ENCODE measurements at places on chromosomes 2 and 18.

DNA sequence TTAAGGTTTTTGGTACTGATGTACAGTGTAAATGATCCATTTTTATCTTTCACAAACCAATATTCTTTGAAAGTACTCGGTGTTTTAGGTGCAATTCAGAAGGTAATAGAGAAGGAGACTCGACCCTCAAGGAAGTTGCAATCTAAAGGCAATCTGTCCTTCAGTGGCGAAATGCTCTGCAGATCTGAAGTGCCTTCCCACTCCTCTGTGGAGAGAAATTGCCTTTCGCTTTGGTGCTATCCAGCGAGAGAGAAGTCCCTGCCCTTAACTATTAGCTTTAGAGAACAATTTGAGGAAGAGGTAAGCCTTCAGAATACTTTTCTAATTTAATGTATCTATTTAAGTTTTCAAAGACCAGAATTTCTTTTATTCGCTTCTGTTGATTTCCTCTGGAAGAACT lies 371.8 kb upstream of the FANCL start:
- no peak for DNase-seq

- no peak for DNase-seq
Measured at GRCh38 chr18:4020026-4020425, 435.1 kb downstream of the DLGAP1 start.

- no peak for DNase-seq
Measured at GRCh38 chr2:26469092-26469710, 8.7 kb downstream of the OTOF start.

GRCh38 chr2:236217926-236218325 lies 46.3 kb downstream of the ASB18 start:
- no peak for DNase-seq

- no peak for DNase-seq
Measured at GRCh38 chr2:217286833-217287232, 427.0 kb upstream of the TNP1 start.

DNA sequence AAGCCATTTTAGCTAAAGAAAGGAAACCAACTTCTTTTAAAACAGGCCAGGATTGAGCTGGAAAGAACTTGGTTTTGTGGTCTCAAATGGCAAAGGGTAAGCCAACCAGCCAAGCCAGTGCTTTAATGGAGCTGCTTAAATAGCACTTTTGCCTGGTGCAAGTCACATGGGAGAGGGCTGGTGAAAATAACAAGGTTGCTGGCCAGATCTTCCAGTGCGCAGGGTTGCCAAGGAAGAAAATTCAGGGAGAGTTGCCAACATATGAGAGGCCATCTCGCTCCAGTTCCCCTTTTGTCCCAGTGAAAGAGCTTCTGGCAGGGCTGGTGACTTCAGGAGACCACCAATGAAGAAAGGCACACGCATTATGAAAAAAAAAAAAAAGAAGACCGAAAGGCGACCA lies 57.3 kb downstream of the IRS1 start:
- DNase-seq = no peak

DNA sequence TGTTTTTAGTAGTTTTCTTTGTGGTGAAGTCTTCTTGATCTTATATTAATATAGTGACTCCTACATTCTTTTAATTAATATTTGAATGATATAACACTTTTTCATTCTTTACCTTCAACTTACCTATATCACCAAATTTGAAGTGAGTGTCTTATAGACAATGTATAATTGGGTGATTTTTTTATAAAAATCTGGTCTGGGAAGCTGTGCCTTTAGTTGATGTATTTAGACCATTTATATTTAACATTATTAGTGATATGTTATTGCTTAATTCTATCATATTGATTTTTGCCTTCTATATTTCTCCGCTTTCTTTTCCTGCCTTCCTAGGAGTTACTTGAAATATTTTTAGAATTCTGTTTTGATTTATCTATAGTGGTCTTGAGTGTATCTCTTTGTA lies 16.4 kb downstream of the TMEM182 start:
- no peak for DNase-seq

DNA sequence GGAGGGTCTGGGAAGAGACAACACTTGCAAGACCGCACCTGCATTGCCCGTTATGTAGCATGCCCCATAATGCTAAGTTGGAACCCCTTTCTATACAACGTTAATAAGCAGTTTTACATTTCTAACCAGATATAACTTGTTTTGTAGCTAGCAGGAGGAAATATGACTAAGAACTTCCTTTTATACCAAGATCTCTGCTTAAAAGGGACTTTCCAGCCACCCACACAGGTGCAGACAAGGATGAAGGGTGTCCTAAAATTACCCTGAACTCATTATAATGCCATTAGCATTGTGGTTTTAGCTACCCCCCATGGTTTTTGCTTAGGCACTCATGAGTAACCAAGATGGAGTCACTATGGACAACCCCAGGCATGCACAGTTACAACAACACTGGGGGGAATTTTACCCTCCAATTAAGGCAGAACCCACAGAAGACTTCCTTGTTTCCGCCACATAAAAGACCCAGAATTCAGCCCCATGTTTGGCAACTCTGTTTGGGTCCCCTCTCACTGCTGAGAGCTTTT lies 362.8 kb downstream of the CBLN2 start:
- peak; percentile 26 for DNase-seq

- no peak for DNase-seq
Measured at GRCh38 chr18:26252411-26252810, 26.2 kb downstream of the TAF4B start.

DNA sequence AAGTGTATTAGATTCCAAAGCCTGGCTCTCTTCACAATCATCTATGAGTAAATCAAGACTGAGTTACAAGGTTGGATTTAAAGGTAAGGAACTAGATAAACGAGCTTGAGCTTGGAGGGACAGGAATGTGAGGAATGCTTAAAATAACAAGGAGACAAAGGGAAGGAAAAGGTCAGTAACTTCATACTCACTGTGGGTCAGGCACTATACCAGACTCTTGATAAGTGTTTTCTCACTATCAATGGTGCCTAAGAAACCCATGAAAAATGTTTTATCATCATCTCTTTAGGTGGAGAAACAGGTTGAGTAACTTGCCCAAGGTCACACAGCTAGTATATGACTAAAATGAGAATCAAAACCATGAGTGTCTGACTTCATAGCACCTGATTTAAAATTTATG lies 212.1 kb downstream of the CDH2 start:
- no peak for DNase-seq

GRCh38 chr2:214674278-214674677 lies 135.2 kb downstream of the BARD1 start:
- DNase-seq = no peak

- DNase-seq = no peak
Measured at GRCh38 chr2:13106302-13106701, 389.6 kb downstream of the TRIB2 start.

GRCh38 chr2:128374001-128374710 lies 55.5 kb upstream of the HS6ST1 start:
- DNase-seq = no peak

- DNase-seq = no peak
Measured at GRCh38 chr2:239943991-239944631, 81.0 kb downstream of the NDUFA10 start.

Measured in GM06990 (cell line).